ENCODE measurements at places on chromosomes 5 and 9.

- no peak for DNase-seq
These were observed 3.0 kb downstream of the CLPTM1L start for GRCh38 chr5:1341863-1342262.

DNA sequence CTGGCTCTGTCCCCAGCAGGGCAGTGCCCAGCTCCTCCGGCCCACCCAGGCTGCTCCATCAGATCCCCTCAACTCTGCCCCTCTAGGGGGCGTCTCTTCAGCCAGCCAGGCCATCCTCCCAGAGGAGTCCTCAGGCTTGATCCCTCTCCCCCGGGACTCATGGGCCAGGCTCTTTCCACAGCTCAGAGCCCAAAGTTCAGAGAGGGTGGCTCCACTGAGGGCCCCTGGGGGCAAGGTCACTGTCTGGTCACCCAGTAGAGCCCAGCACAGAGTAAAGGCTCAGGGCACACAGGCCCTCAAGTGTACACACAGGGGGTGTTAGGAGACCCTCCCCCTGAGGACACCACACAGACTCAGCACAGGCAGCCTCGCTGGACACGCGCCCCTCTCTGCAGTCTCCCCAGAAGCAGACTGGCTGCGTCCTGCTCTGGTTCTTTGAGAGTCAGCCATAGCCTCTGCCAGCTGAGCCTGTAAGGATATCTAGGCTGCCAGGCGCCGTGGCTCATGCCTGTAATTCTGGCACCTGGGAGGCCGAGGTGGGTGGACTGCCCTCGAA is 64.8 kb downstream of the PAX5 start:
- DNase-seq: no peak

DNA sequence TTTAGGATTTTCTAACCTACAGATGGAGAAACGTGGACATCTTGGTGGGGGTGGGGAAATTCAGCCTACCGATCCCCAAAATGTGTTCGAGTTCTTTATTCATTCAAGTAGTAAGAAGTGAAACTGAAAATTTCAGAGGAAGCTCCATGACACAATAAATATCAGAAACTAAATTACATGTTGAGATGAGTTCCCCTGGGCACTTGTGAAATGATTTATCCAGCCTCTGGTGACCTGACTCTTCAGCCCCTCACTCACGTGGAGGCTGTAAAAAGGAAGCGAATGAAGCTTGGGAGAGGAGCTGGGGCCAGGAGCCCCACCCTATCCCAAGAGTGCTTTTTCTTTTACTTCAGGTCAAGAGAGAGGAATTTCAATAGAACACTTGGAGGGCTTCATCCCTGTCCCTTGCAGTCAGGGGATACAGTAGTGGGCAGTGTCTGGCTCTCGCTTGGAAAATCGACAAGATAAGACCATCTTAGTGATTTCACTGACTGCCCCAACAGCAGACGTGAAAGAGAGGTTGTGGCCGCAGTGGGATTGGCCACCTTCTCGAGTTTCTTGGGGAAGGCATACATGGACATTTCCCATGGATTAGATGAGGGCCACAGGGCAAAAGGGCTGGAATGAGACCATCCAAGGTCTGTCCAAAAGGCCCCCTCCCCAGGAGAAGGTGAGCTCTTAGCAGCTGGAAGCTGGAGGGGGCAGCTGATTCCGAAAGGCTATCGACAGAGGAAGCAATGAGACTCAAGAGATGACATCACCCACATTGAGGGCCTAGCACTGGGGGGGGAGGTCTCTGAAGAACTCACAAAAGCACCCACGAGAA is 76.8 kb upstream of the SH3PXD2B start:
- no peak for DNase-seq

DNA sequence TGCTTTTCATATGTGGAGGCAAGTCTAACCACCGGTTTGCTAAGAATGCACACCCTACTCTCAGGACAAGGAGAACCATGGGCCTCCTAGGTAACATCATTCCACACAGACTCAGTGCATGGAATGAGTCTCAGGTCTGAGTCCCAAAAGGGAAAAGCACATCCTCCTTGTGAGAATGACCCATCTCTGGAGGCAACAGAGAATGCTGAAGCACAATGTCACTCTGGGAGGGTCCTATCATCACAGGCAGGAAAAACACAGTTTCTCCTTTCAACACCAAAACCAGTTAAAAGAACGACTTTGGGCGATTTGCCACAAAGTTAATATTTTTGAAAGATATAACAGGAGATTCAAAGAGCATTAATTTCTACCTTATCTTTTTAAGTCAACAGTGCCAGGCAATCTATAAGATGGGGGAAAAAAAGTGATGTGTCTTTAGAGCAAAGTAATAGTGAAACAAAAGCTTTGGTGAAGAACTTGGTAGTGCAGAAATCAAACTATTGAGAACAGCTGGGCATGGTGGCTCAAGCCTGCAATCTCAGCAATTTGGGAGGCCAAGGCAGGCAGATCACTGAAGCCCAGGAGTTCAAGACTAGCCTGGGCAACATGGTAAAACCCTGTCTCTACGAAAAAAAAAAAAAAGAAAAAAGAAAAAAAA is 97.3 kb downstream of the OXCT1 start:
- DNase-seq: no peak

GRCh38 chr9:95171001-95171400 is 146.5 kb downstream of the FANCC start:
- no peak for DNase-seq

- DNase-seq: no peak
These were observed 22.8 kb downstream of the MARCHF3 start for GRCh38 chr5:127007522-127007921.

- DNase-seq: no peak
These were observed 644 bp downstream of the IER5L start for GRCh38 chr9:129177443-129177790.

- no peak for DNase-seq
These were observed 6.4 kb downstream of the PPP2R2B start for GRCh38 chr5:146872188-146872587.

- no peak for DNase-seq
These were observed 40.7 kb downstream of the STXBP1 start for GRCh38 chr9:127652733-127653132.

DNA sequence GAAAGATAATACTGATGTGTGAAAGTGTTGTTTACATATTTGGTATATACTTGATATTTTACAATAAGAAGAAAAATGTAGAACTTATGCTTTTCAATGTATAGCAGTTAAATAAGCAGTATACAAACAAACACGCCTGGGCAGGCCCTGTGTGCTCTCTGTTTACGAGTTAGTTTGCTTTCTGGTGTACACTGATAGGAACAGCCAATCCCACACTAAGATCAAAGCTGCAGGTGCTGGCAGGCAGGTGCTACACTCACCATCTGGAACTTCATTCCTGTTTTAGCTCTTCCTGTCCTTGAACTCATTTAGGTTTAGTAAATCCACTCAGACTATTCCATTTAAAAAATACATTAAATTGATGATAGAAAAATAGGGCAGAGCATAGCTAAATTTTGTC is 614.7 kb upstream of the ST8SIA4 start:
- DNase-seq: no peak

- DNase-seq: no peak
These were observed 123.2 kb downstream of the DCP2 start for GRCh38 chr5:113099822-113100221.

DNA sequence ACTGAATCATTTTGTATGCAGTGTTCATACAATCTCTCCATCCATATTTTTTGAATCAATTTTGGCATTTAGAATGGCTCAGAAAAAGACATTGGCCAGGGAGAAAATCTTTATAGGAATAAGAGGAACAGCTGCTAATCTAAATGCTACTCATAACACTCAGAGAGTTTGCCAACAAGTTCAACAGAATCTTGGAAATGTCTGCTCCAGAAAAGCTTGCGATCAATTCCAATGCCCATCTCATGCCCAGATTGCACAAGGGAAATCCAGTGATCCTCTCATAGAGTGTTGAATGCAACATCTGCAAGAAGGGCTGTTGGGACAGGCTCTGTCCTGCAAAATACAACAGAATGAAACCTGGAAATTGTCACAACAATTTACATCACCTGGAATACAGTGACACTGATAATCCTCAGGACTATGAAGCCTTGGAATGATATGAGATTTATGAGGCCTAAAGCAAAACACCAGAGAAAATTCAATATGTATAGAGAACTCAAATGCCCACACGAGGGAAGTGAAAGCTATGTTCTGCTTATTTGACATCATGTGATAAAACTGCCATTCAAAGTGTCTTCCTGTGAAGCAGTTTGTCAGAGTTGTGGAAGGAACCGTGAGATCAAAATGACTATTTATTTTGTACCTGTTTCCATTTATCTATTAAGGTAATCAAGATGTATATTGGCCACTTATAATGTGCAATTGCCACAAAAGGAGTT is 190.1 kb downstream of the PARP8 start:
- DNase-seq: no peak

DNA sequence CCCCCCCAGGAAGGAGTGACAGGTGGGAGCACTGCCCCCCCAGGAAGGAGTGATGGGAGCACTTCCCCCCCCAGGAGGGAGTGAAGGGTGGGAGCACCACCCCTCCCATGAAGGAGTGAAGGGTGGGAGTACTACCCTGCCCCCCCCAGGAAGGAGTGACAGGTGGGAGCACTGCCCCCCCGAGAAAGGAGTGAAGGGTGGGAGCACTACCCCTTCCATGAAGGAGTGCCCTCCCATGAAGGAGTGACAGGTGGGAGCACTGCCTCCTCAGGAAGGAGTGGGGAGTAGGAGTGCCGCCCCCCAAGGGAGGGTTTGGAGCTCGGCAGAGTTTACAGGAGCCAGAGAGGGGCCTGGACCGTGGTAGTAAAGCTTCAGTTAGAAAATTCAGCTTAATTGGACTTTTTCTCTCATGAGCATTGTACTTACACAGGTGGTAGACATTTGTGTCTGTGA is 100.7 kb downstream of the CACNA1B start:
- no peak for DNase-seq

- DNase-seq: no peak
These were observed 83.2 kb upstream of the LIFR start for GRCh38 chr5:38639377-38640358.

DNA sequence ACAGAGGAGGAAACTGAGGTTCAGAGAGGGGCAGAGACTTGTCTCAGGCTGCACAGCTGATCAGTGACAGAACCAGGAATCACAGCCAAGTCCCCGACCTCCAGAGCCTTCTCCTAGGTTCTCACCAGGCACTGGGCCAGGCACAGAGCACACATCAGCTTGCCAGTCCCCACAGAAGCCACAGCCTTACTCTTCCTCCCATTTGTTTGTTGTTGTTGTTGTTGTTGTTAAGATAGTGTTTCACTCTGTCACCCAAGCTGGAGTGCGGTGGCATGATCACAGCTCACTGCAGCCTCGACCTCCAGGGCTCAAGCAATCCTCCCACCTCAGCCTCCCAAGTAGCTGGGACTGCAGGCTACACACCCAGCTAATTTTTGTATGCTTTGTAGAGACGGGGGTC is 41.4 kb downstream of the NAIF1 start:
- DNase-seq: no peak

DNA sequence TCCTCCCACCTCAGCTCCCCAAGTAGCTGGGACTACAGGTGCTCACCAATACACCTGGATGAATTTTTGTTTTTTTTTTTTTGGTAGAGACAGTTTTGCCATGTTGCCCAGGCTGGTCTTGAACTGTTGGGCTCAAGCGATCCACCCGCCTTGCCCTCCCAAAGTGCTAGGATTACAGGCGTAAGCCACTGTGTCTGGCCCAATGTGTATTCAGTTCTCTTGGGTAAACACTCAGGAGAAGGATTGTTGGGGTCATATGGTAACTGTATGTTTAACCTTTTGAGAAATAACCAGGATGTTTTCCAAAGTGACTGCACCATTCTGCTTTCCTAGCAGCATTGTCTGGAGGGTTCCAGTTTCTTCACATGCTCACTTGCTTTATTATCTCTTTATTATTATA is 67.4 kb downstream of the TNPO1 start:
- DNase-seq: no peak
